HuH-7 (cell line): ENCODE measurements at places on chromosomes 11 and 22.

DNA sequence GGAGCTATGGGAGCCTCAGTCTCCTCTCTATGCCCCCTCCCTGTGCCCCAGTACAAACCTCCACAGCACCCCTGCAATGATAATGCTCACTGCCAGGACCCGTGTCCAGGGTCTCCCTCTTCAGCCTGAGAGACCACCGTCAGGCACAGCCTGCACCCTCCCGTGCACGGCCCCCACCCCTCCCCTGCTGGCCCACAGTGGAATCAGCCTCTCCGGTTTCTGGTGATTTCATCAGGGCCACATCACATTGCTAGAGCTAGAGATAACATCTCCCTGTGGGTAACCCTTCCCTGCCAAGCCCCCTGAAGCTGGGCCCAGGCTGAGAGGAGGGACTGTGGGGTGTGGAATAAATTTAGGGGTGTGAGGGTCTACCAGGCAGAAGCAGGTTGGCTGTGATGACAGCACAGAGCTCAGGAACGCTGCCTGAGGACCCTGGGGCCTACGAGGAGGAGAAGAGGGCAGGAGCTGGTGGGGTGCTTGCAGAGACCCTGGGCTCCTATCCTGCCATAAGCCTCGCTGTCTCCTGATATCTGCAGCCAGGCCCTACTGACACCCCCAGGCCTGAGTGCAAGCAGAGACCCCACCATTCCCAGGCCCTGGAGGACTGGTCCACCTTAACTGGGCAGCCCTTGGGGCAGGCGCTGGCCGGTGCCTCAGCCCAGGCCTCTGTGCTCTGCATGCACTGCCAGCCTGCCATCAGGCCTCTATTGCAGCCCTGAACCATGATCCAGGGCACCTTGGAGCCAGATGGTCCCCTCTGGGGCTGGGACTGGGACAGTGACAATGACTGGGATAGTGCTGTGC, at the start of gene KLHDC7B:
TSS of gene KLHDC7B (plus strand) at position 378 of the 804 bp plus-strand sequence. CDS start at position 723, 345 bp downstream.
- peak; percentile 79 for DNase-seq

GRCh38 chr11:77879218-77879617, 58.3 kb downstream of the AAMDC start:
- DNase-seq = no peak

DNA sequence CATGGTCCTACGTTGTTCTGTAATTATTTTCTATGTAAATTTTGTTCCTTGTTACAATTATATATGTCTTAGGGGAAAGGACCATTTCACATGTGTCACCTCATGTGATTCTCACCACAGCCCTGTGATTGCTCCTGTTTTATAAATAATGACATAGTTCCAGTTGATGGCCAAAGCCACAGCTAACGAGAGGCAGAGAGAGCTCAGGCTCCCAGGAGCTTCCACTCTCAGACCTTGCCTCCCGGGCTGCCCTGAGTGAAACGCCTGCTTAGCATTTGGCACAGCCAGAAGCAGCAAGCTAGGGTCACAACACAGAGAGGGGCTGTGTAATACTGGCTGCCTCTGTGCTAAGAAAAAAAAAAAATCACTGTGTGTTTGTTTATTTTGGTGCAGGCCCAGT, 5.9 kb downstream of the TMEM121B start:
- no peak for DNase-seq

DNA sequence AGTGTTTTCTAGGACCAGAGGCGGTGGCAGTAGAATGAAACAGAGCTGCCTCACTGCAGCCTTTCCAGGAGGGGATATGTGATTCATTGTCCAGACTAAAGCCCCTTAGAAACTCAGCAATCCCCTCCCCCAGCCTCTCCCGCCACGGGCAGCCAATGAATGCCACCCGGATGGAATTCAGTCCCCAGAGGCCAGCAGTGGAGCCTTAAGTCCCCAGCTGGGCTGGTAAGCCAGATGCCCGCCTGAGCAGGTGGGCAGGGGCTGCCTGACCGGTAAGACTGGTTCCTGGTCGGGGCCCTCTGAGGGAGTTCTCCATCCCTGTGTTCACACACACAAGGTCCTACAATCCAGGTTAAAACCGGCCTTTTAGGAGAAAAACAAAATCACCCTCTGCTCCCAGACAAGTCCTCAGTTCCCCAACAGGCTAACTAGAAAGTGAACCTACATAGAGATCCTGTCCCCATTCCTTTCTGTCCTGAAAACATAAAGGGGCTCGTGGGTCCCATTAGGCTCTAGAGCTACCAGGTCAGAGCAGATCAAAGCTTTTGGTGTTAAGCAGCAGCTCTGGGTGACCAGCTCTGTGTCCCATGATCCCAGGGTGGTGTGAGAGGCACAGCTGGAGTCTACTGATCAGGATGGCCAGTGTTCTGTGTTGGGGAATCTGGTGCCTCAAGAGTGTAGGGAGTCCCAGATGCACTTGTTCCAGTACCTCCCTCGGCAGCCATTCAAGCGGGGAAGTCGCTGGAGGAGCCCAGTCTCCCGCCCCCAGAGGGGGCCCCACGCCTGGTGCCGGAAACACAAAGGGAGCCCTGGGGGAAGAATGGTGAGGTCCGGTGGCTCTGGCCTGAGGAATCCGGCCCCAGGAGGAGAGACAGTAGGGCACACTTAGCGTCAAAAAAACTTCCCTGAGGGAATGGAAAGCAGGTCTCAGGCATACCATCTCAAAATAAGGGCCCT, 2.6 kb downstream of the PATZ1 start:
- no peak for DNase-seq
